ENCODE measurements at places on chromosomes 6 and 20.

DNA sequence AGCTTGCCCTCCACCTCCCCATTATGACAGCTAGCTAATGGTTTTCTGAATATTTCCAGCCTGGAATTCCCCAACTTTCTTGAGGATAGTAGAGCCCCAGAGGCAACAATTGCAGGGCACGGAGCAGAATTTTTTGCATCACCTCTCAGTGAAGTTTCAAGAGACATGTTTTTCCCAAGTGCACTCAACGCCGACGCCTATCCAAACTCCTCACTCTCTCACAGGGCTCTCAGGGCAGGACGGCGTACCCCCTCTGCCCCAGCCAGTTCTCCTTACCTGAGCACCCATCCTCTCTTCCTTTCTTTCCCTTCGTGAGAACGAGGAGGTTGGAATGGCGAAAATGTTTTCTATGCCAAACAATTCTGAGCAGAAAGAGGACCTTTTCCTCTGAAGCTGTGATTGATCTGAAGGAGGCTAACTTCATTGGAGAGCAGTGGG, 83.1 kb upstream of the FOXQ1 start:
- no peak for DNase-seq

- no peak for DNase-seq
Measured at GRCh38 chr6:10194816-10195672, 219.8 kb downstream of the TFAP2A start.

- no peak for DNase-seq
Measured at GRCh38 chr20:10501402-10501801, 66.3 kb downstream of the SLX4IP start.

- DNase-seq = no peak
Measured at GRCh38 chr20:25040438-25040831, 17.5 kb downstream of the ACSS1 start.

GRCh38 chr6:144469144-144469575, 184.0 kb downstream of the UTRN start:
- no peak for DNase-seq

DNA sequence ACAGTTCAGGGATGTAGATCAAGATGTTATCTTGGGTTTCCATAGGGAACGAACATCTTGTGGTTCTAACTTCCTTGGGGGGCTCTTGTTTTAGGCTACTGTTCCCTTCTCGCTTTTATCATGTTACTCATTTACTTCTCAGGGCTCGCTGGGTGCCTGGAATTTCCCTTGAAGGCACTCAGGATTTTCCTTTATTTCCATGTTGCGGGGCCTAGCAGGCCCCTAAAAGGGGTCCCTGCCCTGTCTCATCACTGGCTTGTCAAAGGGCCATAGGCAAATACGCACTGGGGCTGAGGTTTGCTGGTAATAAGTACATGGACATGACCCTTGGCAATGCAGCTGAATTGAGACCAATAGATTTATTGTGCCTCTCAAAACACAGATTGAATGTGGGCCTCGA, 262.3 kb downstream of the CDH4 start:
- DNase-seq = no peak

DNA sequence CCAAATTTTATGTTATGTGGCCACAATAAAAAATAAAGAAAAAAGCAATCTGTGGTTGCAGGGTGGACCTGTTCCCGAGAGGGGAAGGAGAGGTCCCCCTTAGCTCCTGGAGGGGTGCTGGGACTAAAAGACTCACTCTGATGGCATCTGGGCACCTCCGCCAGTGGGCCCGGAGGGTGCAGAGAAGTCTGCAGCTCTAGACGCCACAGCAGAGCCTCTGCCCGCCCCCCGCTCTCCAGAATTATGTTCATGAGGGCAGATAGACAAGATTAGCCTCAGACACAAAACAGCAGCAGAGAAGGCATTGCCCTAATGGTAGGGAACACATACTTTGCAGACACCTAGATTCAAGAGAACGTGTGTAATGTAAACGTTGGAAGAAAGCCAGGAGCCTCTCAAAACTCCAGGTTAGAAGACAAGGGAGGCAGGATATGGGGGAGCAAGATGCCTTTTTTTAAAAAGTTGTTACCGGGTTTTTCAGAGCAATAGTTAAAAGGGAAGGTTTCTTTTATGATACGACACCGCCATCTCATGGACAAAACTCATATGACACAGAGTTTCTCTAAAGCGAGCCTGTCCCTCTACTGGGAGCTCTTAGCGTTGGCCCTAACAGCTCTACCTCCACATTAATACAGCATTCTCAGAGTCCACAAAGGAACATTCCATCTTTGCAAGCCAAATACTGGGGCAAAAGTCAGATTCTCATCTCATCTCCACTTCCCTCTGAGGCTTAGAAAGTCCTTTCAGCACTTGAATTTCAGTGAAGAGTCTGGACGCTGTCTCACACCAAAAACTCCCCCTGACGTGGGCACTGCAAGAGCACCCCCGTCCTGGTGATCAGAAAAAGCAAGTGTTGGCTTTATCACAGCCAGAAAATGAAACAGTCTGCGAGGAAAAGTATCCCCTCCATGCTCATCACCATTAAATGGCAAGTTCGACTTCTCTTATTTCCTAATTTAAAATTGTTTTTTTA, 47.2 kb downstream of the FOXF2 start:
- DNase-seq = peak; percentile 70

DNA sequence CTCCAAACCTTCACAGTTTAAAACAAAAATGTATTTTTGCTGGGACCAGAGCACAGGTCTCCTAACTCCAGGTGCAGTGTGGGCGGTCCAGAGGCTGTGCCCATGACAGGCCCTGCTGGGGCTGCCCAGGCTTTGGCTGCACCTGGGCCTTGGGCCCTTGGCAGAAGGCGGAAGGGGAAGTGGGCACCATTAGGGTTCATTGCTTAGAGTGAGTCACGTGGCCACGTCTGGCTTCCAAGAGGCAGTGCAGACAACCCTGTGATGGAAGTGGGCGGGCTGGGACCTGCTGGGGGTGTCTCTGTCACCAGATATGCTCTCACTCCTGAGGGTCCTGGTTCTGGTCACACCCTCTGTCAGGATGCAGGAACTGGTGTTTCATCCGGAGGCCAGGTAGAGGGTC, 302.2 kb downstream of the QKI start:
- DNase-seq = no peak

- peak; percentile 97 for DNase-seq
Measured at GRCh38 chr6:83815631-83816272, 37.4 kb upstream of the RIPPLY2 start.

DNA sequence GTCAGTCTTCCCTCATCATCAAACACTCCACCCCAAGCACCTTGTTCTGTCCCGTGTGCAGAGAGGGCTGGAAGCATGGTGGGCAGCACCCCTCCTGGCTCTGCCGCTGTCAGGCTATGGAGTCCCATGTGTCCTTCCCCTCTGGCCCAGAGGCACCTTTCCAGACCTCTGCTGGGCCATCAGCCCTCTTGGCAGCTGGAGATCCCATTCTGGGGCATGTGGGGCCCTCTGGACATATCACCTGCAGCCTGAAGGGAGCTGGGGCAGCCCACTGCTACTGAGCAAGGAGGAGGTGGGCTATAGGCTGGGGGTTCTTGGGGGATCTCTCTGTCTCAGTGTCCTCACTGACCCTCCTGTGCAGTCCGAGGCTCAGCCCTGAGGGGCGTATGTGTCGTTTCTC, 42.2 kb downstream of the SUN5 start:
- DNase-seq = no peak

GRCh38 chr20:1845701-1846100, 49.5 kb upstream of the SIRPA start:
- DNase-seq = no peak

GRCh38 chr6:123338394-123338793, 298.4 kb downstream of the TRDN start:
- DNase-seq = no peak

DNA sequence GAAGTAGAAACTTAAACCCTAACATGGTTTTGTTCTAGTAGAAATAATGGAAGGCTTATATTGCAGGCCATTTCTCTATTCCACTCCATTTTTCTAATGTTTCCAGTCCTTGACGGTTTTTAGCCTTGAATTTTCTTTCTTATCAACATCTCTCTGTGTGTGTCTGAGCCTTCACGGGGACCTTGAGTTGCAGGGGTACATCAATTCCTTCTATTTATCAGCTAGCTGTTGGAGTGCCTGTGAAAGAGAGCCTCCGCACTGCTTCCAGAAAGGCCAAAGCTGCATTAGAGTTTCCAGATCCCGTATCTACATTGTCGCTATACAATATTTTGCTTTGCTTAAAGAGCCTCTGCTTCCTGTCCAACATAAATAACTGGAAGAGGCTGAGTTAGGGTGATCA, 5.4 kb upstream of the HSF2 start:
- no peak for DNase-seq

DNA sequence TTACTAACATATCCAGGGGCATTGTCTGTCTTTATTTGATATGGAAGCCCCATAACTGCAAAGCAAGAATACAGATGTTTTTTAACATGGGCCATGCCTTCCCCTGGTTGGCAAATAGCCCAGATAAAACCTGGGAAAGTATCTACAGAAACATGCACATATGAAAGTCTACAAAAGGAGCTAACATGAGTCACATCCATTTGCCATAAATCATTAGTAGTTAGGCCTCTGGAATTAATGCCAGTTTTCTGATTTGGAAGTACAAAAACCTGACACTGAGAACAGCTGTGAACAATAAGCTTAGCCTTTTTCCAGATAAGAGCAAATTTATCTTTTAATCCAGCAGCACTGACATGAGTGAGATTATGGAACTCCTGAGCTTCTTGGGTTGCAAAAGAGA, 418.0 kb upstream of the IMPG1 start:
- DNase-seq = peak; percentile 88

- no peak for DNase-seq
Measured at GRCh38 chr20:62276439-62276838, 26.4 kb upstream of the ADRM1 start.

DNA sequence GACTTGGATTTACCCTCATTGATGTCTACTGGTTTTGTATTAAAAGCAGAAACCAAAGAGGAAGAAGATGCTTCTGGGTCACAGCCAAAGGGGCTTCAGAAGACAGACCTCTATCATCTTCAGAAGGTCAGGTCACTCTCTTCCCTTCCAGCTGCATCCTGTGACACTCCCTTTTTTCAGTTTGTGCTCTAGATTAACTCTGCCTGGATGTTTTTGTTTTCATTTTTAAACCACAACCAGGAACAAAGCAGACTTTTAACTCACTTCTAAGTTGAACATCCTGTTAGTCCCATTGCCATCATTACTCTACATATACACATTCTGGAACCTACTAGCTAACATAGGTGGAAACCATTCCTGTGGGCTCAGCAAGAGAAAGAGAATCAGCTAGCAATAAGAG, 45.2 kb downstream of the AKIRIN2 start:
- DNase-seq = peak; percentile 44

DNA sequence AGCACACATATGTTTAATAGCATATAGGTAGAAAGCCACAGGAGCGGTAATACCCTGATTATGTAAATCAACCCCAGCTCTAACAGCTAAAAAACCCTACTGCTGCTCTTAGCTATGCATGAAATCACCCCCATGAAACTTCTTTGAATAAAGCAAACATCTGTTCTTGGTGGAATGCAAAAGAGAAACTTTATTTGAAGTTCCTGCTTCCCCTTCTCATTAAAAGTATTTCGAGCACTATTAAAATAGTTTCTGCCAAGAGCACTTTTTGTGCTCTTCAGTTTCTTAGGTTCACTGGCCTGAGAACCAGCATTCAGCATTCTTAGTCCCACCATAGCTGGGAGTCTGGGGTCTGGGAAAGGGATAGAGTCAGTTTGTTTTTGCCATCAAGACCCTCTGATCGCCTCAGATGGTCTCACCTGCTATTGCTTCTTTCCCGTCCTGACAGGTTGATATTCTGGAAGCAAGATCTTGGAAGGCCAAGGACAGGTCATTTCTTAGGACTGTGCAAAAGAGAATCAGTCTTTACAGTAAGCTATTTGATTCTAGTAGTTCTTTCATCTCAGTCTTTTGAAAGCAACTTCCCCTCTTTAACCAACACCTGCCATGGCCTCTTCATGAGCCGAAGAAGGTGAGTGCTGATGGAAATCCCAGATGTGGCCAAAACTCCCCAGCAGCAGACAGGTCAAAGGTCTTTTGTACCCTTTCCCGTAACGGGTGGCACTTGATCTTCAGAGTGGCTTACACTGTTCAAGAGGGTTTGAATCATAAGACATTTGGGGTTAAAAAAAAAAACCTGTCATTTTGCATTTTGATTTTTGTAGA, 76.5 kb upstream of the TMEM170B start:
- DNase-seq = no peak

- no peak for DNase-seq
Measured at GRCh38 chr6:26360451-26361416, 4.3 kb upstream of the BTN3A2 start.

GRCh38 chr20:14498772-14499171, 161.4 kb upstream of the FLRT3 start:
- no peak for DNase-seq

- peak; percentile 61 for DNase-seq
Measured at GRCh38 chr6:163404825-163405265, 9.7 kb upstream of the QKI start.

- DNase-seq = no peak
Measured at GRCh38 chr6:1587977-1588376, 21.7 kb upstream of the FOXC1 start.

- no peak for DNase-seq
Measured at GRCh38 chr6:108294297-108294726, 542 bp upstream of the AFG1L start.

DNA sequence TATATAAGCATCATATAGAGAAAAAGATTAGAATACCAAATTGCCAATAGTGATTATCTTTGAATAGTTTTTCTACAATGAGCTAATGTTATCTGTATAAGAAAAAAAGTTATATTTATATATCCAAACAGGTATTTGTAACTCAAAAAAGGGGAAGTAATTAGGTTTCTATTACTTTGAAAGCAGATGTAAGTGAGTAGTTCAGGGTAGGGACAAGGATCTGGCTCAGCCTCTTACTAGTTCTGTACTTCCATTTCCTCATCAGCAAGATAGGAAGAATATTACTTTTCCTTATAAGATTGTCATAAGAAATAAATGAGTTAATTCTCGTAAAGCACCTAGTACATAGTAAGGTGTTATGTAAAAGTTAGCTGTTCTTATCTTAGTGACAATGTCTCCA, 32.2 kb downstream of the AHI1 start:
- no peak for DNase-seq

- DNase-seq = no peak
Measured at GRCh38 chr6:158006821-158007570, 25.3 kb downstream of the SYNJ2 start.

DNA sequence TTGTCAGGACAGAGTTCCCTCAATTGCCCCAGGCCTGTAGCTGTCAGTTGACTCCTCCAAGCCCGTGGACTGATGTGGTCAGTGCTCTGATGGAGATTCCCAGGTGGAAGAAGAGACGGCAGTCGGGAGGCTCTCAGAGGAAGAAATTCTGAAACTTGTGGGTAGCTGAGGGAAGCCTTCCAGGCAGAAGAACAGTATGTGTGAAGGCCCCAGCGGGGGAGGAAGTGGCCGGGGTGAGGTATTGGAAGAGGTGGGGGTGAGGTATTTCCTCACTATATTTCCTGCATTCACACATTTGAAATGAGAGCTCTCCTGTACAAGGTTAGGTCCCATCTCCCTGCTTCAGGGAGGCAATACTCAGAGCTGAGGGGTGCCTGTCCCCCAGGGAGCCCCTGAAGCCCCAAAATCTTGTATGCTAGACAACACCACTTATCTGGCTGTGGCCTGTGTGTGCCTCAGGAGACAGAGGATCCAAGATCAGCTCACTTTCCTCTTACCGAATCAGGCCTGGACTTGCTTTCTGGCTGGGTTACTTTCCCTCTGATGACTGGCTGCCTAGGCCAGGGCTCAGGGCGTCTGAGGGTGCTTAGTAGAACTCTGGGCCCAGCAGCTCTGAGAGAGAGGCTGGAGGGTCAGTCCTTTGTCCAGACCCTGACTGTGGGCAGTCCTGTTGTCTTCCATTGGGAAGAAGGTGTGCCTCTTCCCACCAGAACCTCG, 49.3 kb upstream of the MYL9 start:
- DNase-seq = peak; percentile 39

GRCh38 chr6:129647044-129647443, 62.9 kb downstream of the ARHGAP18 start:
- no peak for DNase-seq

Measured in endothelial cell of umbilical vein (primary cell).